Right atrium auricular region (tissue), 2 donors: ENCODE measurements at places on chromosomes 2 and 18.

DNA sequence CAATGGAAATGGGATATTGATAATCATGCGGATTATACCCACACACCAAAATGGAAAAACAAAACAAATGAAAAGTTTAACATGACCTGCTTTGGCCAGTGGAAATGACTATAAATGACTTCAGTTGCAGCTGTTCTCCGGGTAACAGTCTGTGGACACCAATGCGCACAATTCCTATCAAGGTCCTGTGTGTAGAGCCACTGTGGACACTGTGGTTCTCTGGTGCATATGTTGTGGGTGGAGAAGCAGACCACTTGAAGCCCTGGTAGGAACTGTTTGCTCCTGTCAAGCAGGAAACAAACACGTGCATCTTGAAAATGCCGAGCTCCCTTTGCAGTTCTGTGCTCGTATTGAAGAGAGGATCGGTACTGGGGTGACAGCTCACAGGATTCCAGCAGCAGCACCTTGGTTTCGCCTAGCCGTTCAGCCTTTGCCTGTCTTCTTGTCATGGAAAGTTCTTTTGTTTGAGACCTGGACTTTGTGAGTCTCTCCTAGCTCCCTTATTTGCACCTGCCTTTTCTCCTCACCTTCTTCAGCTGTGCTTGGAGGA lies 32.9 kb downstream of the NCK2 start:
- DNase-seq = no peak

DNA sequence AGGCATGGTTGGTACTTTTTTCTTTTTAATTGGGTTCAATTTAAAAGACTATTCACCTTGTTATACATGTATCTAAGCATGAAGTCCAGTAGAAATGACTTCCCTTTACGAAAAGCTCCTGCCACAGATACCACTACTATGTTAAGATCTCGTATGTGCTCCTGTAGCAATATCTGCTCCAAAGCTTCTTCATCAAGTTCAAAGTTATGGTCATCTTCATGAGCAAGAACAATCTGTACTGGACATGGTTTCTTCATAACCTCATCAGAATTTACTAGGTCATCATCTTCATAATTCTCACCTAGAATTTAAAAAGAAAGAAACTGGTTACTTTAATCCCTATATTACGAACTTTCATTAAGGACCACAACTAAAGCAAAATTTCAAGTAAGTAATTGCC lies 33.9 kb downstream of the ATL2 start:
- no peak for DNase-seq

GRCh38 chr2:66839551-66840320 lies 404.8 kb downstream of the MEIS1 start:
- no peak for DNase-seq

DNA sequence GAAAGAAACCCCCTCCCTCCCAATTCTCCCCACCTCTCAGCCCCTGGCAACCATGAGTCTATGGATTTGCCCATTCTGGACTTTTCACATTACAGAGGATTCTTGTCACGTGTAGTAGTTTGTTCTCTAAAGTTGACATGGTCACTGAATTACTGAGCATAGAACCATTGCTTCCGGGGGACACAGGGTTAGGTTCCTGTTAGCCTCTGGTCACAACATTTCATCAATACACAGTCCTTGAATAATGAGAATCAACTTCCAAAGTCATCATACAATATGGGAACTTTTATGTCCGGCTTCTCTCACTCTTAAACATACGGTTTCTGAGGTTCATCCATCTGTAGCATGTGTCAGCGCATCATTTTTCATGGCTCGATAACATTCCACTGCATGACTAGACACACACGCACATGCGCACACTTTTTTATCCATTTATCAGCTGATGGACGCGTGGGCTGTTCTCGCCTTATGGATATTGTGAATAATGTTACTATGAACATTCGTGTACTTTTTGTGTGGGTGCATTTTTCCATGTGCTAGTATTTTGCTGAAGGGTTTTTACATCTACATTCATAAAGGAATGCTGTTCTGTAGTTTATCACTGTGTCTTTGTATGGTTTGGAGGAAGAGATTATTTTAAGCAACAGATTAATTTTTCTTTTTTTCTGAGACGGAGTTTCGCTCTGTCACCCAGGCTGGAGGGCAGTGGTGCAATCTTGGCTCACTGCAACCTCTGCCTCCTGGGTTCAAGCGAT lies 48.1 kb downstream of the PARD6G start:
- DNase-seq = no peak
